ENCODE measurements at places on chromosomes 4 and X.

GRCh38 chr4:45629717-45630116 lies 494.1 kb downstream of the GABRG1 start:
- DNase-seq: no peak

DNA sequence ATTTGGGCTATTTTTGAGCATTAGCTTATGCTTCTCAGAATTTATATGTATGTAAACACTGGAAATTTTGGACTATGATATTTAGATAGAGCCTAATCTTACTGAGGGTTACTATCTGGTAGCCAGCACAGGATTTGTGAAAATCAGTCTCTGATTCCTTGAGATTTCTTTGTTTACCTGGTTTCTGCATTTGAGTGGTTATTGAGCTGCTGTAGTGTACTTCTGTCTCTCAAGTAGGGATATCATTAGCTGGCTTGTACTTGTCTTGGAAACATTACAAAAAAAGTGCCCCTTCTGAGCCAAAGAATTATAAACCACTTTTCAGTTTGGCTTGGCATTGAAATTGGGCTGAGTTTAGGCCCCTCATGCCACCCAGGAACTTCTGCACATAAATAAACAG lies 49.7 kb downstream of the TLL1 start:
- DNase-seq: no peak

DNA sequence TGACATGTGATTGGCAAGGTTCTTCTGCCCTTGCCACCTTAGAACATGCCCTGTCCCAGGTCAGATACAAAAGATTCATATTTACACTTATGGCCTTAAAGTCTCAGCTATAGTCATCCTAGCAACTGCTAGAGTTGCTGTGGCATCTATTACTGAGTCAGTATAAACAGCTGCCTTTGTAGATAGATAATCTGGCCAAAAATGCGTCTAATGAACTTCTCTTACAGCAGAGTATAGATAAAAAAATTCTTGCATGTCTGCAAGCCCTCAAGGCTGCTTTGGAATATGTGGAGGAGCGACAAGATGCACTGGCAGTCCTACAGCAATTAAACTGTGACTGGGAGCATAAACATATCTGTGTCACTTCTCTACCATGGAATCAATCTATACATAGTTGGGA lies 1209.7 kb upstream of the PABPC4L start:
- no peak for DNase-seq

- DNase-seq: peak; percentile 34
Measured at GRCh38 chrX:11143931-11144678, 33.0 kb downstream of the HCCS start.

GRCh38 chrX:48890934-48891401 lies 6.6 kb downstream of the TIMM17B start:
- no peak for DNase-seq

GRCh38 chr4:45121426-45121975 lies 395.1 kb upstream of the GNPDA2 start:
- no peak for DNase-seq

GRCh38 chr4:127788517-127788916 lies 6.4 kb downstream of the HSPA4L start:
- DNase-seq: no peak

DNA sequence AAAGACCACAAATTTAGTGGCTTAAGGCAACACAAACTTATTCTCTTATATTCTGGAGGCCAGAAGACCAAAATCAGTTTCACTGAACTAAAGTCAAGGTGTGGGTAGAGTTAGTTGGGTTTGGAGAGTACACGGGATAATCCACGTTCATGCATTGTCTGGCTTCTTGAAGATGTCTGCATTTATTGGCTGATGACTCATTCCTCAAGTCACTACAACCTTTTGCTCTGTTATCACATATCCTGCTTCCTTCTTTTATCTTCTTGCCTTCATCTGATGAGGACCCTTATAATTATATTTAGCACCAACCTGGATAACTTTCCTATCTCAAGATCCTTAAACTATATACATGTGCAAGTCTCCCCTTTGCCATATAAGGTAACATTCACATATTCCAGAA lies 590.0 kb downstream of the FSTL5 start:
- DNase-seq: no peak

DNA sequence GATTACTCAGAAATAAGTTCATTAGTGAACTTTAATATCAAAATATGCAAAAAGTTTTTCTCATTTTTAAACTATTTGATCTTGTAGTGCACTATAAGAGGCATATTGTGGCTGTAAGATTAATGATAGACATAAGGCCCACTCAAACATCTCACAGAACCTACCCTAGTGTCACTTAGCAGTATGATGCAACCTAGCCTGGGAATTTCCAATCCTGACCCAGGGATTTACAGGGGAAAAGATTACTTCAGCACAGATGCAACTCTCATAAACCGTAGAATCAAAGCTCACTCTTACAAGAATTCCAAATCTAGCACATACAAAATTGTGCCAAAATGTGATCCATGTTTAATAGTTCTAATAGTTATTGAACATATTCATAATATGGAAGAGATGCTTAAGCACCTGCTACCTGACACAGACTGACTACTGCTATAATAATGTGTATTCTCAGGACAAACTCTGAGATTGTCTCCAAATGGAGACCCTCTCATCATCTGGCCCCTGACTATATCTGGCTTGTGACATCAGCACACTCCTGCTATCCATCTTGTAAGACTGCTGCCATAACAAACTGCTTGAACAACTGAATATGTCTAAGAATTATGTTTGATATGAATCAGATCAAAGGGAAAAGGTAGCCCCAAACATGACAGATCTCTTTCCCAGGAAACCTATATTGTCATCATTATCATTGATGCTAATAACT lies 271.9 kb downstream of the PABPC4L start:
- DNase-seq: no peak

DNA sequence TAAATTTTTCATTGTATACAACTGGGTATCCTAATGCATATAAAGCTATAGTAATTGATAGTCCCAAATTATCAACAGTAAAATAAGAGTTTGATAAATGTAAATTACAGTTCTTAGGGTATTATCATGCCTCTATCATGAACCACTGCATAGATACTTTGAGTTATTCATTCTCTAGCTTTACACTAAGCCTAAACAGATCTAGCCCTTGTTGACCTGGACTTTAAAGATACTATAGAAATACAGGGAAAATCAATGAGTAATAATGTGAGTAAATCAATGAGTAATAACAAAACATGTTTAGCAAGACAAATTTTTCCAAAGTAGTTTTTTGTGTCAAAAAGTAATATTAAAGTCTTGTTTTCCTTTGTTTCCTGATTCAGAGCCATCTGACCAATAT lies 228.4 kb downstream of the SCFD2 start:
- DNase-seq: no peak

DNA sequence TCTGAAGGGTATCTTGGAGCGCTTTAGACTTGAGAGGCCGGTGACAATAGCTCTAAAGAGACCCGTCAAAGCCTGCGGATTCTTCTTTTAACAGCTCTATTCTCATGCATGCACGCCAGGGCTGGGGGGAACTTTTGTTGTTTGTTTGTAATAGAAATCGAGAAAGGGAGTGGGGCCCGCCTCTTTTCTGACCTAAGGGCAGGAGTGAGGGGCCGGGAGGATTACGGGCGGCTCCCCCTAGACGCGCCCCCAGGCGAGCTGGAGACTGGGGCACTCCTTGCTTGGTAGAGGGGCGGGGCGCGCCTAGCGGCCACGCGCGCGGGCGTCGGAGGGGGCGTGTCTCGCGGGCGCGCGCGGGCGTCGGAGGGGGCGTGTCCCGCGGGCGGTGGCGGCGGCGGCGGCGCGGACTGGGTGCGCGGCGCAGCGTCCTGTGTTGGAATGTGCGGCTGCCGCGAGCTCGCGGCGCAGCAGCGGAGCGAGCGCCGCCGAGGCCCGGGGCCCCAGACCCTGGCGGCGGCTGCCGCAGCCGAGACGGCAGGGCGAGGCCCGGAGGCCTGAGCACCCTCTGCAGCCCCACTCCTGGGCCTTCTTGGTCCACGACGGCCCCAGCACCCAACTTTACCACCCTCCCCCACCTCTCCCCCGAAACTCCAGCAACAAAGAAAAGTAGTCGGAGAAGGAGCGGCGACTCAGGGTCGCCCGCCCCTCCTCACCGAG lies at the start of gene REST:
Gene REST (plus strand): TSS at position 412 of the 717 bp plus-strand sequence. CDS start 2,739 bp downstream, outside the sequence.
- DNase-seq: peak; percentile 90

GRCh38 chrX:20372533-20372932 lies 105.8 kb upstream of the RPS6KA3 start:
- DNase-seq: no peak

DNA sequence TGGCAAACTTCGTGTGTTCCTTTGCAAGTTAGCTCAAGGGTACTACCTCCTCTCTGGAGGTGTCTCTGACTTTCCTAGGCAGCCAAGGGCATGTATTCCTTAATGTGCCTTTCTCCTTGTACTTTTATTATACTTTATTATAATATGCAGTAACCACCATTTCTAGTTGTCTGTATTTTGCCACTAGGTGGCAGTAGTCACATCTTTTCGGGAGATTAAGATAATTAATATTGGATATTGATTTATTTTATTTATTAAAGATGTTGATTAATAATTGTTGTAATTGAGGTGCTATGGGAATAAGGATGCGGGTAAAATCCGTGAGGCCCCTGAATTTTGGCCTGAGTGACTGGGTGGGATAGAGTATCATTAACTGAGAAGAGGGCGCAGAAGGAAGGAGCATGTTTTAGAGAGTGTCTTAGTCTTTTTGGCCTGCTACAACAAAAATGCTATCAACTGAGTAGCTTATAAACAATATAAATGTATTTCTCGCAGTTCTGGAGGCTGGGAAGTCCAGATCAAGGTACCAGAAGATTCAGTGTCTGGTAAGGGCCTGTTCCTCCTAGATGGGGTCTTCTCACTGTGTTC lies 153.3 kb downstream of the TMEM164 start:
- DNase-seq: no peak

- DNase-seq: no peak
Measured at GRCh38 chr4:61248705-61249104, 48.6 kb downstream of the ADGRL3 start.

DNA sequence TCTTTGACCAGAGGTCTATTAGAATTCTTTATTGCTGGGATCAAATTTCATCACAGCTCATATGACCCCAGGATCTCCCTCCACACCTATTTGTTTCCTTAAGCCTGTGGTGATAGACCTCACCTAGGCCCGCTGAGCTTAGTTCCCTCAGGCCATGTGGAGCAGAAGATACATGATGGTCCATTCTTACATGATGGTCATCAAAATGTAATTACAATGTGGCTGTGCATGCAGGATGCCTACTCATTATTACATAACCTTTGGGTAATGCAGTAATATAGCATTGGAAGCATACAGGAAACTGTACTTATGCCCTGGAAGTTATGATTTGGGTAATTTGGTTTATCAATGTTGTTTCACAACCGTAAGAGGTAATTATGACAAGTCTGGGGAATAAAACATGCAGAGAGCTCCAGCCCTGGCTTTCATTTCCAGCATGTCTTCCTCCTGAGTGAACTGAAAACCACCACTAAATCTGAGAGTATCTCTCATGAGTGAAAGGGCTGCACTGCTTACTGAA lies 67.0 kb upstream of the AGA start:
- DNase-seq: no peak
